Inflammatory macrophage (primary cell): ENCODE measurements at places on chromosomes 5 and 9.

DNA sequence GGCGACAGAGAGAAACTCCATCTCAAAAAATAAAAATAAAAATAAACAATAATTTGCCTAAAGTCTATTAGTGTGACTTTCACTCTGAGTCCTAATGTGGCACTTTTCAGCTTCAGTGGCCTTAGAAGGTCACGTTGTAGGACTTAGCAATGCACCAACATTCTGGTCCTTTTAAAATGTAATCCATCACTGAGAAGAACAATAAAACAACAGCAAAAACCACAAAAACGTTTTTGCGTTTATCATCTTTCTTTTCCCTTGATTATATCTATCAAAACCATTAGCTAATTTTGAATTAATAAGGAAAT is 190.1 kb upstream of the ZNF608 start:
- DNase-seq, result no peak

- no peak for DNase-seq
Measured at GRCh38 chr5:111201705-111202104, 22.5 kb upstream of the CAMK4 start.

DNA sequence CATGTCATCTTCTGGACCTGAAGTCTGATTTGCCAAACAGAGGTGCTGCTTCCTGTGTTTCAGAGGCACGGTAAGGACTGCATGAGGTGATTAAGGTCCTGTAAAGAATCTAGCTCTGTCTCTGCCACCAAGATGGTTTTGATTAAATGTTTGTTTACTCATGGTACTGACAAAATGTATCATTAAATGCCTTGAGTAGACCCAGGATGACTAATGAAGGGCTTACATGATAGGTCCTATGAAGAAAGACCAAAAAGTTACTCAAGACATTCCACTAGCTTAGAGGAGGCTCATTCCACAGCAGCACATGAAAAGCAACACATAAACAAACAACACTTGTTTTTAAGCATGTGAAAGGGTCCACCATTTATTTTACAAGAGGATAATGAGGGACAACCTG is 100.9 kb downstream of the BOD1 start:
- no peak for DNase-seq

GRCh38 chr5:78782728-78783127 is 134.2 kb upstream of the LHFPL2 start:
- no peak for DNase-seq

DNA sequence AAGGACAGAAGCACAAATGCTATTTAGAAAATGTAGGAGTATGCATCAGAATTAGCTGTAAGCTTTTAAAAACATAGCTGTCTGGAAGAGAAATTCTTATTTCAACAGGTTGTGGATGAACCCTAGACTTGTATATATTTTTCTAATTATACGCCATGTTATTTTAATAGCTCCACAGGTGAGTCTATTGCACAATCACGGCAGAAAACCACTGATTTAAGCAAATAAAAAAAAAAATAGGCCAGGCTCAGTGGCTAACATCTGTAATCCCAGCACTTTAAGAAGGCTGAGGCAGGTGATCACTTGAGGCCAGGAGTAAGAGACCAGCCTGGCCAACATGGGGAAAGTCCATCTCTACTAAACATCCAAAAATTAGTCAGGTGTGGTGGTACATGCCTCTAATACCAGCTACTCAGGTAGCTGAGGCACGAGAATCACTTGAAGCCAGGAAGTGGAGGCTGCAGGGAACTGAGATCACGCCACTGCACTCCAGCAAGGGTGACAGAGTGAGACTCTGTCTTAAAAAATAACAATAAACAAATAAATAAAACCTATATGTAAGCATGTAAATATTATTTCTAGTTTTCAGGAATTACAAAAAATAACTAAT is 11.7 kb downstream of the TRIM23 start:
- no peak for DNase-seq
